ENCODE measurements at places on chromosomes 2 and 18.
A peak's percentile ranks its signal among the peaks of the same experiment; 100 is the strongest.

GRCh38 chr2:132400169-132400900 is 16.3 kb upstream of the GPR39 start:
- no peak for DNase-seq

DNA sequence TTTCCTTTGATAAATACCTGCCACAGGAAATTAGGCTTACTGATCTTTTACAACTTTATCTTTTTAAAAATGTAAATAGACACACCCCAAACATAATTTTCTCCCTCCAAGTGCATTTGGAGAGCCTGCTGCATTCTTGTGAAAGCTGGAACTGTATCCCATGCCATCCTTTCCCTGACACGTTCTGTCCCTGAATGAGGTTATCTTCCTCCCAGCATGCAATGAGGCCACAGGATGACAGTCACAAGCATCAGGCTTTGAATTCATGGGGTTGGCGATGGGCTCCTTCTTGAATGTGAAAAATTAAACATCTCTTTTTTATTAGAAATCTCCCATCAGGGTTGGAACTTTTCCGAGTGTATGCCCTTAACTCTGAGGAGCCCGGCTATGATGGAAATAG is 77.8 kb downstream of the CTAGE1 start:
- no peak for DNase-seq

DNA sequence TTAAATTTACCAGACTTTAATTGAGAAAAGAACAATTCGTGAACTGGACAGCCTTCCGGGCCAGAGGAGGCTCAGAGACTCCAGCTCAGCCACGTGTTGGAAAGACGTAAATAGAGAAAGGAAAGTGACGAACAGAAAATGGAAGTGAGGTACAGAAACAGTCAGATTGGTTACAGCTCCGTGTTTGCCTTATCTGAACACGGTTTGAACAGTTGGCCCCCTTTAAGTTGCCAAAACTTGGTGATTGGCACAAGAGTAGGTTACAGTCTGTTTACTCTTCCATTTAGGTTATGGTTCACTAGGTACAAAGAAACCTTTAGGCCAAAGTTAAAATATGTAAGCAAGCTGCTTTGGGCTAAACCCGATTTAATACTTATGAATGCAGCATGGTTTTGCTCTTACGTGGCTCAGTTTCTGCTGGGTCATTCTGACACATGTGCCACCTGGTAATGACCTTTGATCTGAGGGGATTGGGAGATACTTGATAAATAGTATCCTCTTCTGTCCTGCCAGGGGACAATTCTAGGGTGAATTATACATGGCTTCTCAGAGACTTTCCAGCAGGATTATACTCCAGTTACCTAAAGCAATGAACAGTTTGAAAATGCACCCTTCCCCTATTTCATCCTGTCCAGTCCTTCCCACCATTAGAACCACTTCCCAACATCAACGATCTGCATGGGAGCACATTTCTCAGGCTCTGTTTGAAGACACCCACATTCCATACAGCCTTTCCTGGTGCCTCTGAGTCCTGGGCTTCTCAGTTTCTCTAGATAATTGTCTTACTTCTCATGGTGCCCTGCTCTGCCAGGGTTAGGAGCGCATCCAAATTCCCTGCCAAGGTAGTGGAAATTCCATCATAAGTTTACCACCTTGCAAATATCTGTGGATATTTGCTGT is 65.1 kb upstream of the TGIF1 start:
- no peak for DNase-seq

DNA sequence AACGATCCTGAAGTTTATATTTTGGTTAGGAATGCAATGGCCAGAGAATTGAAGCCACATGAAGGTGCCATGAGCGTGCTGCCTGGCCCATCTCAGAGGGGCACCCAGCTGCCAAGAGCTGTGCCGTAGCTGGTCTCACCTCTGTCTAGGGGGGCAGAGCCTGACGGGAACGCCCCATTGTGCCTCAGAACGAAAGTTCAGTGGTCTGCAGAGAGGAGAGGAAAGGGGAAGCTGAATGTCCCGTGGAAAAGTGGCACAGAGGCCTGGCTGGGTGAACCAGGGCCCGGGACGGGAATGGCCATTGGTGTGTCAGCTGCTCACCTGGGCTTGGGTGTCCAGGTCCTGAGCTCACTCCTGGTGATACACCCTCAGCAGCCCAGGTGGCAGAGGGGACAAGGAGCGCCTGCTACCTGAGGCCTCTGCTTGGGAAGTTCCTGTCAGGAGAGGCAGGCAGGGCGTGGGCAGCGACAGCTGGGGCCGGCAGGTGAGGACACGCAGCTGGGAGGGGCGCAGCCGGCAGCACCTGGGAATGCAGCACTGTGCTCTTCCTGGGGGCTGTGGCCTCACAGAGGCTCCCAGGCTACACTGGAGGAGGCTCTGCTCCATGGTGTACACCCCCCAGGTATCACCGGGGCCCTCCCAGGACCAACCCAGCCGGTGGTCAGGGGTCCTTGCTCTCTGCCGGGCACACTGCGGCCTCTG is 67.3 kb downstream of the PARD6G start:
- DNase-seq: no peak

DNA sequence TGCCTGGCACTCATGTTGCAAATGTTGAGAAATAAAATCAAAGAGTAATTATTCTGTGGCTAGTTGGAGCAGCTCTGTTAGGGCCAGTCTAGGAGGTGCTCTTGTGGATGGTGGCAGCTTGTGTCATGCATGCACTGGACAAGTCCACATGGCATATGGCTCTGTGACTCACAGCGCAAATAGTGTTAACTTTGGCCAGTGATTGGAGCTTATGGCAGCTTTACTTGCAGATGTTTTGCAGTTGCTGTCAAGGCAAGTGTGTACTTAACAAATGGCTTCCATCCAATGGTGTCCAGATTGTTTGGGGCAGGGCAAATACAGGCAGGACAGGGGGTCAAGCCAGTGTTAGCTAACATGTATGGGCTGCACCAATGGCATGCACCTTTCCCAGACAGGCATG is 26.1 kb upstream of the TMX3 start:
- DNase-seq: no peak

- DNase-seq: no peak
Measured at GRCh38 chr18:22935431-22935830, 2.3 kb downstream of the RBBP8 start.

DNA sequence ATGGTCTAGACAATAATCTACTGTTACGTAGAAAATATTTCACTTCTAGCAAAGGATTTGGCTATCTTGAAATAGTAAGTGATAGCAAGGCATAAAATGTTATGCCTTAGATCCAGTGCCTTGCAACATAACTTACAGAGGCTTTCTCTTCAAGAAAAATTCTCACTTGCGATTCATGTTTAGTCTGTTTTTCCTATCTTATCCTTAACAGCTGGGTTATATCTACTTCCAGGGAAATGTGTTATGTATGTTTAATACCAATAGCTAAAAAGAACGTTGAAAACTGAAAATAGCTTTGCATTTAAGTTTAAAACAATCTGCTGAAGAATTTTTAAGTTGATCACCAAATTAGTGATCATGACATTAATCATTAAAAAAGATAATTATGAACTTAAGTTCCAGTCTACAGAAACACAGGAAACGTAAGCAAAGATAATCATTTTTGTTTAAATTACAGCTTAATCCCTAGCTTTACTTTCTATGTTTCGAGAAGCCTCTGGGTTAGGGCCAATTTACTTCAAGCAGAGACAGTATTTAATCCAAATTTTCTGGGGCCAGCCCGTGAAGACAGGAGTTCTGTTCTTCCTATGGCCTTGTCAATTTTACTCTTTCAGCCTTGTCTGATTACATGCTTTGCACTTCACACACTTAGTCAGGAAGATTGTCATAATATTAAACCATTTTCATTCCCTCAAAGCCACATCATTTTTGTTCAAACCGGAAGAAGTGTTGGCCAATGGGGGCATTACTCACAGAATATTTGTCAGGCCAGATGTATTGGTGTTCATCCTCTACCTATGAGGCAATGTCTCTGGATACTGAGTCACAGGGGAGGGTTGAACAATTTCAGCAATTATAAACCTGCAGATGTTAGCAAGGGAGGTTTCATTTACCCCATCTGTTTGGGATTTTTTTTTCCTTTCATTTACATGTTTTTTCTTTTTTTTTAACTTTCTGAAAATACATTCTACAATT is 1132.9 kb upstream of the ZEB2 start:
- no peak for DNase-seq

DNA sequence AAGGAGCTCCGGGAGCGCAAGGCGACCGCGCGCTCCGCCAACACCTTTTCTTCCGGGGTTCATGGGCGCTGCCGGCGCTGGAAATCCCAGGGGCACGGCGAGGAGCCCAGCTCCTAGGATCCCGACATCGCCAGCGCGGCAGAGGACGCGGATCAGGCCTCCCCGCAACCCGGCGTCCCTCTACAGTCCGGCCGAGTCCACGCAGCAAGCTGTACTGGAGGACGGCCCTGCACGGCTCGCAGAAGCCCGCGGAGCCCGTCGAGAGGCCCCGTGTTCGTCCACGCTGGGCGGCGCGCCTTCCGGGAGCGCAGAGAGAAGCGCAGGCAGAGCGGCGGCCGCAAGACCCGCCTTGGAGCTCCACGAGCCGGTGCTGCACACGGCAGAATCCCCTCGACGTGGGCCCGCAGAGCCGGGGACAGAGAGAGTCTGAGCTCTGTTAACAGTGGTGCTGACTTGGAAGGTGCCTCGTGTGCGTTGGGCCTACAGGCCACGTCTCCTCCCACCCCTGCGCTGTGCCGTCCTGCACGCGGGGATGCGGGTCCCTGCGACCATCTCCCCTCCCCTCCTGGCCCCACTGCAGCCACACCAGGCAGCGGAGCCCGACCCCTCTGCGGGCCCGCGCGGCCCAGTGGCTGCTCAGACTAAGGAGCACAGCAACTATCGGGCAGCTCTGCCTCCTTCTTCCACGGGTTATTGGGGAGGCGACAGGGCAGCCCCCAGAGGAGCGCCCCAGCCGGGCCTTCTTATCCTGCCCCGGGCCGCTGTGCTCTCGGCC is 28.1 kb upstream of the PTPN2 start:
- DNase-seq: no peak

- DNase-seq: no peak
Measured at GRCh38 chr2:226694586-226695284, 104.9 kb downstream of the IRS1 start.

DNA sequence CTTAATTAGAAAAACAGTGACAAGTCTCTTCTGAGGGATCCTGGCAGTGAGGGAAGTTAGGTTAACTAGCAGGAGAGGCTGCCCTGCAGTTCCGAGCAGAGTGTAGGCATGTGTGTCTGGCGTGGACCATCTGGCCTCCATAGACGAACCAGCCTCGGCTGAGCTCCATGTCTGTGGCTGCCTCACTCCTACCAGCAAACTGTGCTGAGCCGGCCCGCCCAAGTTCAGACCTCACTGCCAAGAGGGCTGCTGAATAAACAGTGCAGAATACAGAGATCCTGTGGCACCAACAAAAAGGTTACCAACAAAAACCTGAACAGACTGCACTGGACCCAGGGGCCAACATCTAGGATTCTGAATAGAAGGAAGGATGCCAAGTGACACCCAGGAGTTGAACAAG is 27.3 kb downstream of the INO80C start:
- DNase-seq: no peak

- no peak for DNase-seq
Measured at GRCh38 chr2:35365859-35366258, 989.7 kb upstream of the CRIM1 start.

DNA sequence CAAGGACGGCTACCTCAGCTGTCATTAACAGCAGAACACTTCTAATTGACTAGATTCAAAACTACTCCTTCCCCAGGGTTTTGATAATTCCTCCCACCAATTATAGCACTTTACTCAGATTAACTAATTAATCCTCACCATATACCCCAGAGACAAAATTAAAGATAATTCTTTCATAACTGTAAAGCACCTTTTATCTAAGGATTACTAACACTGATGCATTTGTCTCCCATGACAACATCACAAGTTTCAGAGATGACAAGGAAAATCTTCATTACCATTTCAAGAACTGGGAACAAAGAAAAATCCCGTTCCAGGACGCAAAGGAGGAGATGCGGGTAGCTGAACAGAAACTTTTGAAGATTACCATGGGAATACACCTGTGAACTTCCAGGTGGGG is 129.4 kb upstream of the ITGA6 start:
- DNase-seq: no peak

DNA sequence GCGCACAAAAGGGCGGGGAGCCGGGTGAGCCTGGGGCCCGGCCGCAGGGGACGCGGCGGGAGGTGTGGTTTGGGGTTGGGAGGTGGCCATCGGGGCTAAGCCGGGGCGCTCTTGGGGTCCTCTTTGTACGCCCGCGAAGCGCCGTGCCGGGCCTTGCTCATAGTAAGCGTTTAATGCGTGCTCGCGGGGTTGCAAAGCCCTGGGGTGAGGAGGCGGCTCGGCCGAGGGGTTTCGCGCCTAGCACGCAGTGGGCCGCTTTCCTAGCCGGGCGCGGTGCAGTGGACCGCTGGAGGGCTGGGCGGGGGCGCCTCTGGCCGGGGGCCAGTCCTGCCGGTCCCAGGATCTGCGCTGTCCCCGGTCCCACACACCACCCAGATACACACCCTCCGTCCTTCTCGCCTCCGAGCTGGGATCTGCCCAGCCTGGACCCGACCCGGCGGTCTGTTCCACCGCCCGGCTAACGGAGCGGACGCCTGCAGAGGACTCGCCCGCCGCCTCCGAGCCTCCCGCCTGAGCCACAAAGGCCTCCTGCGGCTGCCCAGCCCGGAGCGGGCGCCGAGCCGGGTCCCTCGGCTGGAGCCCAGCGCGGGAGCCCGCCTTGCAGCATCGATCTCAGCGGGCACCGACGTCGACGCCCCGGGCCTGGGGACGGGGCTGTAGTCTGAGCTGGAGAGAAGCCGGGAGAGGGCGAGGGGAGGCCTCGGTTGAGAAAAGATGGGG is 564 bp downstream of the DPYSL5 start:
- DNase-seq: peak; percentile 31

- no peak for DNase-seq
Measured at GRCh38 chr2:29398384-29399237, 283.4 kb downstream of the CLIP4 start.

DNA sequence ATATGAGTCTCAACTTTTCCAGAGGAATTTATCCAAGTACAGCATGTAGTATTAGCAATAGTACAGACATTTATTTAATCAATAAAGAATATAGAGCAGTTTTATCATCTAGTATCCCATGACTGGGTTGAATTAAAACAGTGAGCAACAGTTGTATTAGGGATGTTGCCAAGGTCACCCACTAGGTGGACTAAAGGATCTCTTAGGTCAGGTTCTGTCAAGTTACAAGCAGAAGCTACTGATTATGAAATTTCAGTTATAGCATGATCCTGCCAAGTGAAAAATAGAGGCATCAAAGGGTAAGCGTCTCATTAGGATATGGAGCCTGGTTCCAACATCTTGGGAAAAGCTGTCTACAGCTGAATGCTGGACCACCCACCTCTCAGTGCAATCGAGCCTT is 52.1 kb upstream of the LAPTM4A start:
- DNase-seq: no peak

DNA sequence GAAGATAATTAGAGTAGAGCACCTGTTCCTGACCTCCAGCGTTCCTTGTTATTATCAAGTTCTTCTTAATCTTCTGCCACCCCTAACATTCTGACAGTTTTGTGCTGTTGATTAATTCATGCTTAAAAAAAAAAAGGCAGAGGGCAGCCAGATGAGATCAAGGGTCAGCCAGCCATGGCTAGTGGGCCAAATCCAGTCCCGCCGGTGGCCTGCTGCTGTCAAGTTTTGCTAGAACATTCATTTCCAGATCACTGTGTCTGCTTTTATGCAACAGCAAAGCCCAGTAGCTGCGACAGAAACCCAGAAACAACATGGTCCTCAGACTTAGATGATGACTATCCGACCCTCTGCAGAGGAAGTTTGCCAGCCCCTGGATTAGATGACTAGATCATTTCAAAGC is 101.6 kb downstream of the RNF144A start:
- no peak for DNase-seq

GRCh38 chr2:101803128-101803527 is 105.6 kb downstream of the MAP4K4 start:
- no peak for DNase-seq

All from GM12891 (cell line).